ENCODE measurements at places on chromosomes 4 and X.

GRCh38 chr4:11585506-11585905 is 156.8 kb upstream of the HS3ST1 start:
- no peak for DNase-seq

DNA sequence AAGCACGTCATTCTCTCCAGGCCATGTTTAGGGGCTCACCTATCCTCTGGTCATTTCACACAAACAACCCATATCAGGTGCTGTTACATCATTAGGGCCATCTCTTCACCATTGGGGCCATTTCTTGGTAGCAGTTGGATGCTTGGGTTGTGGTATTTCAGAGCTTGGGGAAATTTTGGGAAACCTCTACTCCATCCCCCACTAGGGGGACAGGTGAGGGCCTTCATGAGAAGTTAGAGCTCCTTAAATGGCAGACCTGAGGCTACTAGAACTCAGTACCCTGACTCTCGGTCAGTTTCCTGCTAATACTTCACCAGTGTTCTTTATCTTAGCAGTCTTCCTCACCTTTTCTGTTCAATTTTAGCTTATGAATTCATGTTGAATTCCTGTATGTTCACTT is 50.2 kb downstream of the ZNF827 start:
- DNase-seq, result no peak

DNA sequence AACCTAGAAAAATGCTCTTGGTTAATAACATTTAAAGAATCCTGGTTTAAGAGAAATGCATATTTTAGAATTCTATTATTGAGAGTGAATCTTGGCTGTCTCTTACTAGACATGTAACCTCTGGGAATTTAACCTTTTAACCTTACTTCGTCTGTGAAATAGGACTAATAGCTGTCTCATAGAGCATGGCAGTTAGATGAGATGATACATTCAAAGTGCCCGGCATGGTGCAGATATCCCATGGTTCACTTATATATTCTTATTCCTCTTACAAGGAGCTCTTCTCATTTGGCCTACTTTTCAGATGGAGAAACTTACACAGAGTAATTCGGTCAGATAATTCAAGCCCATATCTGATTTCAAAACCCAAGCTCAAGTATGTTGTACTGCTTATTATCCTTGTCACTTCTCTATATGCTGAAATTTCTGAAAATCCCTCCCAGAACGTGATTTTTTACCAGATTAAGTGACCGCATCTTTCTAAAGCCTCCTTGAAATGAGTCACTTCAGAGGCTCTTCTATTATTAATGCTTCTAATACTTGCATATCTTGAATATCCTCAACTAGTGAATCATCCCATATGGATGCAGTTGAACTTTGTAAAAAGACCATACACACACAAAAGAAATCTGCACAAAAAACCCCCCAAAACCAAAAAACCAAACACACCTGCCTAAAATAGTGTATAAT is 4.9 kb downstream of the CDKN2AIP start:
- no peak for DNase-seq

- no peak for DNase-seq
Measured at GRCh38 chr4:35912174-35912573, 332.1 kb downstream of the ARAP2 start.

DNA sequence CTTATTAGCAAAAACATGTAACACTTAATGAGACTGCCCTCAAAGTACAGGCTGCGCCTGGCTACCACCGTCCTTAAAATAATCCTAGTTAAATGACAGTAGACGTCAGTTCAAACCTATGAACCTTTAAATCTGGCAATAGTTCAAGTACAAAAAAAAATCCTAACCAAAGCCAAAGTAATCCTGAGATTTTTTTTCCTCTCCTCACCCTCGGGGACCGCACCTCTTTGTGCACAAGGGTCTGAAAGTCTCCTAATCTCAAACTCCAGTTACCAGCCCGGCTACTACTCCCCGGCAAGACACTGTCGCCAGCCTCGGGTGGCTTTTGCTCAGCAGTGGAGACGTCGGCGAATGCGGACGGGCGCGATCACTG is 439 bp downstream of the SEC31A start:
- no peak for DNase-seq

- DNase-seq, result no peak
Measured at GRCh38 chr4:27129871-27130366, 269.3 kb downstream of the STIM2 start.

- no peak for DNase-seq
Measured at GRCh38 chrX:23501974-23502373, 165.3 kb upstream of the PRDX4 start.

DNA sequence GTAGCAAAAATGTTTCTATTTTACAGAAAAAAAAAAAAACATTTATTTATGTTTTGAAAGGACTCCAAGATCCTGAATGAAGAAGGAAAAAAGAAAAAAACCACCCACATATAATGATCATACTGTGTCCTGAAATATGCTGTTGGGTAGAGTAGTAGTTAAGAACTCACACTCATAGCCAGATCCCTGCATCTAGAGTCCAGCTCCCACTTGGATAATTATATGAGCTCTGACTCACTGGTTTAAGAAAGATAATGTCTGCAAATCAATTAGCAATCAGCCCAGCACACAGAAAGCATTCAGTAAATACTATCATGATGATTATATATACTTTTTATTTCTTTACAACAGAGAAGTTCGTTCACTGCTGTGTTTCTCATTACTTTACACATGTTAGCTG is 46.7 kb upstream of the MXRA5 start:
- no peak for DNase-seq

GRCh38 chrX:134520860-134521390 is 61.0 kb downstream of the HPRT1 start:
- peak; percentile 14 for DNase-seq

- DNase-seq, result no peak
Measured at GRCh38 chr4:21290562-21290961, 590.3 kb downstream of the PACRGL start.

GRCh38 chrX:150234126-150234525 is 129.0 kb upstream of the MAMLD1 start:
- peak; percentile 69 for DNase-seq

GRCh38 chrX:115561605-115562479 is 868 bp downstream of the PLS3 start:
- DNase-seq, result peak; percentile 35

- no peak for DNase-seq
Measured at GRCh38 chr4:124839786-124840390, 127.4 kb upstream of the ANKRD50 start.

Data from NCI-H226 (cell line).